CD4-positive, alpha-beta T cell treated with Interleukin-4 for 4 hours (primary cell): ENCODE measurements at places on chromosomes 12 and 14.

DNA sequence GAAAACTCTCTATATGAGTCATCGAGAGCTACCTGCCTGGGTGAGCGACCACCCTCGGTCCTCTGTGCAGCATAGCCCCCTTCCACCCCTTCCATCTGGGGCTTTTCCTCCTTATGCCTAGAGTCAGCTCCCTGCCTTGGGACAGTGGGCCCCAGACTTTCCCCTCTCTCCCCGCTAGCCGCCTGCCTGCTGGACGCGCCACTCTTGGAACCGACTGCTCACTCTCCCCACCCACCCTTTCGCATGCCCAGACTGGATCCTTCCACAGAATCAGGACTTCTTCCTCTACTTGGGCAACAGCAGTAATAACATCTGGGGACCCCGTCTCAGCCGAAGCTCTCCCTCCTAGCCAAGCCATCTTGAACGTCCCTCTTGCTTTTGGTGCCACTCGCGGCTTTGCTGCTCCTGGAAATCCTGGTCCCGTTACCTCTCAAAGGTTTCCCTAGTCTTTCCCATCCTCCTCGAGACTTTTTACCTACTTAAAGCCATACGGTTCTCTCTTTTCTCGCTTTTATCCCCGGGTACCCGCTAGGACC is 671 bp downstream of the ESYT1 start:
- peak; percentile 33 for DNase-seq

- DNase-seq, result no peak
Observed at GRCh38 chr14:85728476-85729065, 198.6 kb downstream of the FLRT2 start.

GRCh38 chr14:52790756-52791222 is 618 bp downstream of the GNPNAT1 start:
- DNase-seq, result no peak

- no peak for DNase-seq
Observed at GRCh38 chr12:88334271-88334670, 192.2 kb downstream of the TMTC3 start.

DNA sequence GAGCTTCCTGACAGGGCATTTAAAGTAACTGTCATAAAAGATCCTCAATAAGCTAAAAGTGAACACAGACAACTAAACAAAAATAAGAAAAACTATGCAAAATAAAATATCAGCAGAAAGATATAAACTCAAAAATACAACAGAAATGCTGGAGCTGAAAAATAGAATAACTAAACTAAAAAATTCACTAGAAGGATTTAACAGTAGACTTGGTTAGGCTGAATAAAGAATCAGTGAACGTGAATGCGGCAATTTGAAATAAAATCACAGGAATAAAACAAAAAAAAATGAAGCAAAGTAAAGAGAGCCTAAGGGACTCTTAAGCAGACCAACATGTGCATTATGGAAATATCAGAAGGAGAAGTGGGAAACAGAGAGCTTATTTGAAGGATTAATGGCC is 74.6 kb downstream of the EGLN3 start:
- DNase-seq, result no peak

GRCh38 chr14:75092698-75093097 is 23.3 kb downstream of the ZC2HC1C start:
- DNase-seq, result no peak

GRCh38 chr14:91324606-91325575 is 80.4 kb upstream of the GPR68 start:
- peak; percentile 34 for DNase-seq

GRCh38 chr12:48292040-48292439 is 58.7 kb downstream of the ZNF641 start:
- DNase-seq, result no peak

GRCh38 chr12:116157845-116158267 is 119.6 kb downstream of the MED13L start:
- DNase-seq, result no peak
